ENCODE measurements at places on chromosomes 6 and 20.

- DNase-seq: no peak
Observed at GRCh38 chr6:108159981-108160380, 5.8 kb upstream of the NR2E1 start.

GRCh38 chr6:31096215-31096614, 16.2 kb downstream of the C6orf15 start:
- no peak for DNase-seq

DNA sequence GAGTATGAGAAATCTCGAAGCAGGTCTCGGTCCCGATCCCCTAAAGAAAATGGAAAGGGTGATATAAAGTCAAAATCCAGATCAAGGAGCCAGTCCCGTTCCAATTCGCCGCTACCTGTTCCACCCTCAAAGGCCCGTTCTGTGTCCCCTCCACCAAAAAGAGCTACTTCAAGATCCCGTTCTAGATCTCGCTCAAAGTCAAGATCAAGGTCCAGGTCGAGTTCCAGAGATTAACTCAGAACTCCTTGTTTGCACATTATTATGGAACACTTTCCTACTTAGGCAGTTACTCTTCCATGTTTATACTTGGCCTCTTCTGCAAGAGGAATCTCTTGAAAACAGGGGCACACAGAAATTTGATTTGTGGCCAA, 3.1 kb downstream of the SRSF6 start:
- no peak for DNase-seq

GRCh38 chr20:10832141-10832540, 158.3 kb upstream of the JAG1 start:
- DNase-seq: no peak
